ENCODE measurements at places on chromosomes 3 and 15. TPM values are rescaled to one million over a fixed set of nuclear protein-coding genes. Genes with fewer than 3 reads are reported as not detected.

- peaks cover 48% of the 10 kb centered on the region for H3K27me3 ChIP-seq
- H3K4me1 ChIP-seq = no peaks in the 10 kb centered on the region
- H3K4me3 ChIP-seq = no peak overlapping the region
- no peak overlapping the region for H3K27ac ChIP-seq
Measured at GRCh38 chr3:44076221-44076829, 165.4 kb upstream of the TOPAZ1 start.

- H3K27me3 ChIP-seq = no peaks in the 10 kb centered on the region
- H3K4me3 ChIP-seq = peak overlapping the region; percentile 93
- no peak for DNase-seq
- H3K36me3 ChIP-seq = no peaks in the 10 kb centered on the region
- H3K4me1 ChIP-seq = peaks cover 40% of the 10 kb centered on the region
Measured at GRCh38 chr3:194395212-194395611, 3.9 kb downstream of the GP5 start.

Gene IL17RE
- 10.1 TPM for total RNA-seq

Gene TWF2
- 48.2 TPM for total RNA-seq

Gene CD80
- total RNA-seq = 13.9 TPM
